ENCODE measurements at places on chromosomes 7 and 10. TPM values are rescaled to one million over a fixed set of nuclear protein-coding genes. Genes with fewer than 3 reads are reported as not detected.

Gene TAS2R41
- total RNA-seq = not detected

DNA sequence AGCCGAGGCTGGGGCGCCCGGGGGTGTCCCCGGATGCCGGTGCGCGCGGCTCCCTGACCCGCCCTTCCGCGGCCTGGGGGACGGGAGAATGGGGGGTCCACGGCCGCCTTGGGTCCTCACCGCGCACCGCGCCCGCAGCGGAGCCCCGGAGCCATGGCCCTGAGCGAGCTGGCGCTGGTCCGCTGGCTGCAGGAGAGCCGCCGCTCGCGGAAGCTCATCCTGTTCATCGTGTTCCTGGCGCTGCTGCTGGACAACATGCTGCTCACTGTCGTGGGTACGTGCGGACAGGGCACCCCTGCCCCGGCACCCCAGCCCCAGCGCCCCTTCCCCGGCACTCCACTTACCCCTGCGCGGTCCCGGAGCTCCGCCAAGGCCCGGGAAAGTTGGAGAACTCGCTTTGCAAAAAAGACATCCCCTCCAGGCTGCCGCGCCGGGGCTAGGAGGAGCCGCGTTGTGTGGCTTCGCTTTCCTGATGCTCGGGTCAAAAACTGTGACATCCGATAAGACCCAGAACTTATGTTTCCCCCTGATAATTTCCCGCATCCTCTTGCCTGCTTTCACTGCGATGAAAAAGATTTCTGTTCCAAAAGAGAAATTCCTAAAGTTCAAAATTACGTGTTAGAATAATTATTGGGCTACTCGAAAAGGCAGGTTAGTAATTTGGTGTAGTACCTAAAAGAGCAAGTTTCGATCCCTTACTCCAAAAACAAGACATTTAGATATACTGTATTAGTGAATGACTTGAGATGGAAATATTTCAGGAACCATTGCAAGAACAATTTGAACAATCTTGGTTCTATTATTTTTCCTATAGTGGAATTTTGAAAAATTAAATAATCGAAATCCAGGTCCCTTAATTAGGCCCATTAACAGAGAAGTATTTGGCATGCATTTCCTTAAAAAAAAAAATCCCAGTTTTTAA, 888 bp downstream of the SLC18A2 start:
- peaks cover 4% of the 10 kb centered on the region for H3K27me3 ChIP-seq
- H3K4me3 ChIP-seq = no peak overlapping the region
- H3K4me1 ChIP-seq = no peaks in the 10 kb centered on the region
- DNase-seq = no peak
- no peak overlapping the region for H3K27ac ChIP-seq

- DNase-seq = no peak
- H3K27me3 ChIP-seq = no peaks in the 10 kb centered on the region
- H3K4me1 ChIP-seq = no peaks in the 10 kb centered on the region
- H3K36me3 ChIP-seq = no peaks in the 10 kb centered on the region
These were observed 24.9 kb upstream of the FAM180A start for GRCh38 chr7:135773464-135773863.

Gene STEAP1
- 15.5 TPM for total RNA-seq

Gene DDX21
- total RNA-seq = 23.3 TPM

DNA sequence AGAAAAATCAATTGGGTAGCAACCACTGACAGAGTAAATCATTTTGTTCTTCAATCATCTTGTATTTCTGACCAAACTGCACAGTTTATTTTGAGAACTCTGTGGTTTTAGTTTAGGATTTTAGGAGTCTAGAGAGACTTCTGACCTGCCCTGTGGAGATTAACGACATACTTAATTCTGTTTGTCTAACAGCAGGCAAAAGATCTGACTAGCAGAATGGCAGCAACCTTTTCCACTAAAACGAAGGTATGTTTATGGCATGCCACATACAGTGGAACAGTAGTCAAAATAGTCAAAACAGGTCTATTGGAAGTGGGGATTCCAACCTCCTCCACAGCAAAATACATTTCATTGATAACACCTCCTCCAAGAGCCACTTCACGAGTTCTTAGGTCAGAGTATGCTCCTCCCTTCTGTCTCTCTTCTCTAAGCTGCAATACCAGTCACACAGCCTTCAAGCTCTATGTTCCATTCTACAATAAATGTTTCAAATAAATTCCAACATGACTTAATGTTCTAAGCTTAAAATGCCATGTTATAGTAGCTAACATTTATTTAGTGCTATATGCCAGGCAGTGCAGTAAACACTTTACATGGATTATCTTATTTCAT, 34.4 kb downstream of the NRCAM start:
- no peaks in the 10 kb centered on the region for H3K36me3 ChIP-seq
- H3K4me3 ChIP-seq = no peak overlapping the region
- H3K27ac ChIP-seq = no peak overlapping the region

GRCh38 chr7:1325646-1326510, 93.2 kb downstream of the UNCX start:
- no peak for DNase-seq
- H3K4me3 ChIP-seq = no peak overlapping the region
- H3K4me1 ChIP-seq = no peaks in the 10 kb centered on the region
- no peaks in the 10 kb centered on the region for H3K27me3 ChIP-seq
- no peak overlapping the region for H3K27ac ChIP-seq
- no peaks in the 10 kb centered on the region for H3K36me3 ChIP-seq

DNA sequence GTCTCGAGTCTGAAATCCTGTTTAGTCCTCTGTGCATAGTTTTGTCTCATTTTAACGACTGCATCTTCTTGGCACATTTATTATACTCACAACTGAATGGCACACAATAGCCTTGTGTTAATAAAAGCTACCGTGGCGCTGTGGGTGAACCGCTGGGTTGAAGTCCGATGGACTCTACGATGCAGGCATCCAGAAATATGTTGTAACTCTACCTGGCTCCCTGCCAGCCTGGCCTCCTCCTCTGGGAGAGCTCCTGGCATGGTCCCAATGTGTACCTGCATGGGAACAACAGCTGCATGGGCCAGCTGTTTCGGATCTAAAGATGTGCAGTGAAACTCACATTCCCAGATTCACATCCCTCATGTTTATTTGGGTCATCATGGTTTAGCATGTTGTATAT, 3.7 kb upstream of the DPYSL4 start:
- no peaks in the 10 kb centered on the region for H3K36me3 ChIP-seq
- no peak overlapping the region for H3K4me3 ChIP-seq
- no peaks in the 10 kb centered on the region for H3K27me3 ChIP-seq
- peak; percentile 96 for DNase-seq
- no peaks in the 10 kb centered on the region for H3K4me1 ChIP-seq
- no peak overlapping the region for H3K27ac ChIP-seq

Gene OR9A2
- not detected for total RNA-seq

Gene FOXI2
- total RNA-seq = not detected

Gene NXPH1
- total RNA-seq = not detected

GRCh38 chr10:115654961-115655360, 561.8 kb downstream of the ATRNL1 start:
- no peaks in the 10 kb centered on the region for H3K4me1 ChIP-seq
- no peak overlapping the region for H3K4me3 ChIP-seq
- DNase-seq = no peak

DNA sequence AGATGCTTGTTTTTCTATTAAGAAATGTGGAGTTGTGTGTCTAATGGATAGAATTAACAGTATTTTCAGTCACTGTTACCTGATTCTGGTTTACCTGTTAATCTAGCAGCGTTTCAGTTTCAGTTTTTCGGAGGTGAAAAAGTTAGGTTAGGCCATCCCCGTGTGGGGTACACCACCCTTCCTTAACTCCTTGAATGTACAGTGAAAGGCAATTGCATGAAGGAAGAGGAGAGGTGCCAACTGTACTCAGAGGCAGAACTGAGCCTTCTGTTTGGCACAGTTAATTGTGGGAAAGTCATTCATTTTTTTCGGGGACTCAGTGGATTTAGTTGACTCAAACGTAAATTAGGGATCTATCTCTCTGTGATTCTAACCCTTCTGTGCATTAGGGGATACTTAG, 35.5 kb downstream of the RPA3 start:
- H3K27me3 ChIP-seq = no peaks in the 10 kb centered on the region
- H3K4me3 ChIP-seq = no peak overlapping the region
- no peak for DNase-seq
- no peak overlapping the region for H3K27ac ChIP-seq
- H3K4me1 ChIP-seq = peaks cover 12% of the 10 kb centered on the region

Gene FAM180A
- total RNA-seq = 14.9 TPM

Gene DENND2A
- total RNA-seq = 1.4 TPM

Gene GNAT3
- total RNA-seq = not detected

DNA sequence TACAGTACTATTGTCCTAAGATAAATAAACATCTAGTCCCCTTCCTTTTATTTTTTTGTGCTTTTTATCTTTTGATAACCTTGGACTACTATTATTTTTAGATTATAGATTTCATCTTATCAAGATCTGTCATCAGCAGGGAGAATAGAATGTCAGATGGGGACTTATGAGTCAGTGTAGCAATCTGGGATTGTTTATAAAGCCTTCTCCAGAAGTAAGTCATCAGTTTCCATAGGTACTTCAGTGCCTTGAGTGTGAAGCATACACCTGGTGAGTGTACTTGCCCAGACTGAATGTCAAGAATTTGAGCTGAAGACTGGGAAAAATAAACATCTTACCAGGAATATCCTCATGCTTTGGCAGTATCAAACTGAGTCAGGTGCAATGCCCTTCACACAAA, 2.1 kb downstream of the CASD1 start:
- no peak overlapping the region for H3K4me3 ChIP-seq
- no peak for DNase-seq
- no peak overlapping the region for H3K27ac ChIP-seq
- no peaks in the 10 kb centered on the region for H3K36me3 ChIP-seq

GRCh38 chr7:71286336-71286735, 154.4 kb downstream of the GALNT17 start:
- H3K36me3 ChIP-seq = no peaks in the 10 kb centered on the region
- H3K27ac ChIP-seq = no peak overlapping the region
- no peak overlapping the region for H3K4me3 ChIP-seq

DNA sequence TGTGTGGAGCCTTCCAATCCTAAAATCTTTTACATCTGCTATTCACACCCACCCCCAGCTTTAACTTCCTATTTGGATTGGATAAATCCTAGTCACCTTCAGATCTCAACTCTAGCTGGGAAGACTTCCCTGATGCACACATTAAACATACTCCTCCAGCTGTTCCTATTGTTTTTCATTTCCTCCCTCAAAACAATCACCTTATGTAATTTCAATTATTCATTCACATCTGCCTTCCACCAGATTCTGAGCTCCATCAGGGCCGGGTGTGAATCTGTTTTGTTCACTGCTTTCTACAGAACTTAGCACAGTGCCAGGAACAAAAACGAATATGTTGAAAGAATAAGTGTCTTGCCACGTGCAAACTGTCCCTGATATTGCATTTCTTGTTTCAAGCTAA, 497.4 kb downstream of the PLXDC2 start:
- H3K36me3 ChIP-seq = no peaks in the 10 kb centered on the region
- H3K4me1 ChIP-seq = no peaks in the 10 kb centered on the region
- no peaks in the 10 kb centered on the region for H3K27me3 ChIP-seq
- H3K4me3 ChIP-seq = no peak overlapping the region
- H3K27ac ChIP-seq = no peak overlapping the region
- no peak for DNase-seq

Gene ASAH2
- 6.4 TPM for total RNA-seq

GRCh38 chr7:112770051-112770450, 20.1 kb downstream of the TMEM168 start:
- no peak overlapping the region for H3K4me3 ChIP-seq
- H3K27me3 ChIP-seq = no peaks in the 10 kb centered on the region
- H3K27ac ChIP-seq = no peak overlapping the region

Gene SLC16A12
- 0.71 TPM for total RNA-seq

Gene AEBP1
- total RNA-seq = 37.8 TPM

Gene HTR5A
- total RNA-seq = not detected

GRCh38 chr10:99633832-99634231, 13.6 kb upstream of the SLC25A28 start:
- no peaks in the 10 kb centered on the region for H3K27me3 ChIP-seq
- no peak for DNase-seq
- H3K4me3 ChIP-seq = no peak overlapping the region
- no peaks in the 10 kb centered on the region for H3K36me3 ChIP-seq
- H3K27ac ChIP-seq = no peak overlapping the region

Gene UCN3
- total RNA-seq = not detected

Gene OPALIN
- total RNA-seq = not detected

Gene TWIST1
- total RNA-seq = not detected

Gene HOXA6
- total RNA-seq = not detected

DNA sequence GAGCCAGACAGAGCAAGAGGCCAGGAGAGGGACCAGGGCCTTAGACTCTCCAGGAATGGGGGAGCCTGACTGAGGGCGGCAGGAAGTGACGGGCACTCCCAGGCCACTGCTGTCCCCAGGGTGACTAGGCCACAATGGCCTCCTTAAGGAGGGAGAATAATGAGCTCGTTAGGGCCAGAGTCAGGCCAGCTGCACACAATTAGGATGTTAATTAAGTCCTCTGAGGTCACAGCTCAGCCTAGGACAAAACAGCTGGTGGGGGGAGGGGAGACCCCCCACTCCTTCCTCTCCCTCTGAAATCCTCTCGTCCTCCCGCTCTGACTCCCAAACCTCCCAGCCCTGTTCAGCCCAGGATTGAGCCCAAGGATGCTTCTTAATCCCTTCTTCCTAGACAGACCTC, 143.0 kb downstream of the NEURL1 start:
- no peaks in the 10 kb centered on the region for H3K4me1 ChIP-seq
- no peak overlapping the region for H3K27ac ChIP-seq
- H3K4me3 ChIP-seq = no peak overlapping the region
- no peak for DNase-seq
- H3K36me3 ChIP-seq = no peaks in the 10 kb centered on the region

Gene GPR141
- not detected for total RNA-seq

DNA sequence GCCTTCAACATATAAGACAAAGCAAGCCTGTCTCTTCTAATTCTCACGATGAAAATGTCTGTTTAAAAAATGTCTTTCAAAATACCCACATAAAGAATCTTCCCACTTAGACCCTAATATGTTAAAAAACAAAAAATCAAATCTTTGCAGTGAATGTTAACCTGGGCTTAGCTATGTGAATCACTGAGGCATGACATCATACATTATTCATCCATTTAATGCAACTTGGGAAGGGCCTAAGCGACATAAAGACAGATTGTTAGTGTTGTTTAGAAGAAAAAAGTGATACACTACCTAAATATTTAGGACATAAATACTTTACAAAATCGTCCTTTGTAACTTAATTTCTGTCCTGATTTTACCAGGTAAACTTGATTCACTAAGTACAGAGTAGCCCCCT, 648.5 kb upstream of the NRP1 start:
- DNase-seq = no peak
- no peak overlapping the region for H3K4me3 ChIP-seq
- no peaks in the 10 kb centered on the region for H3K27me3 ChIP-seq
- H3K4me1 ChIP-seq = no peaks in the 10 kb centered on the region
- H3K36me3 ChIP-seq = no peaks in the 10 kb centered on the region
- H3K27ac ChIP-seq = no peak overlapping the region

DNA sequence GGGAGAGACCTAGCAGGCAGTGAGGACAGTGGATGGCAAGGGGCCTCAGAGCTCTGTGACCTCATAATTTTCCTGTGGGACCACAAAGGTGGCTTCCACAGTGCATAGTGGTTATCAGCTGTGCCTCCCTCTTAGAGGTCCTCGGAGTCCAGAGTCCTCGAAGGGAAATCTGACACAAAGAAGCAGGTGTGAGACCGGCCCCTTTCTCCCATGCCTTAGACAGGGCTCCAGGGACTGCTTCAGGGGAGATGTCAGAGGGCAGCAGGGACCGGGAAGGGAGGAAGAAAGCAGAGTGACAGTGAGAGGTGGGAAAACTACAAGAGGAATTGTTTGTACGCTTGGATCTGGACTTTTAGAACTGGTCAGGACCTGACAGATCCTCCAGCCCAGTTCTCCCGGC, 66.3 kb downstream of the BAMBI start:
- H3K27me3 ChIP-seq = no peaks in the 10 kb centered on the region
- no peak overlapping the region for H3K27ac ChIP-seq
- DNase-seq = no peak
- no peaks in the 10 kb centered on the region for H3K4me1 ChIP-seq
- no peak overlapping the region for H3K4me3 ChIP-seq
- H3K36me3 ChIP-seq = no peaks in the 10 kb centered on the region
